GM19239 (cell line): ENCODE measurements at places on chromosomes 6 and 20.

- no peak for DNase-seq
Measured at GRCh38 chr6:76250666-76251065, 178.2 kb upstream of the IMPG1 start.

- DNase-seq: no peak
Measured at GRCh38 chr6:148855744-148856143, 108.9 kb downstream of the UST start.

GRCh38 chr20:37943501-37944455, 40.9 kb downstream of the VSTM2L start:
- no peak for DNase-seq

- DNase-seq: peak; percentile 24
Measured at GRCh38 chr6:32397252-32397920, 9.6 kb downstream of the BTNL2 start.

- no peak for DNase-seq
Measured at GRCh38 chr20:3621111-3621510, 42.1 kb downstream of the GFRA4 start.

DNA sequence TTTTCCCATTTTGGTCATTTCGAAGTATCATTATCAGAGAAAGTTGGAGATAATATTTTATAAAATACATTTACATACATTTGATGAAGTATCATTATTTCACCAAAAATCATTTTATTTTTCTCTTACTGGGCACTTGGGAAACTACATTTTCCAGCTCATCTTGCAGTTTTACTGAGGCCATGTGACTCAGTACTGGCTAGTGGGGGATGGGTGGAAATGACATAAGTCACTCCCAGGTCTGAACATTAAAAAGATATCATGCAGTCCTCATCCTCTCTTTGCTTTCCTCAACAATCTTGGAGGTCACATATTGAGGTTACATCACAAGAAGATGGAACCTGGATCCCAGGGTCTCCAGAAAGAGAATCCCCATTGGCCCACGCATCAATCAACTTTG, 84.1 kb downstream of the CD24 start:
- DNase-seq: no peak

DNA sequence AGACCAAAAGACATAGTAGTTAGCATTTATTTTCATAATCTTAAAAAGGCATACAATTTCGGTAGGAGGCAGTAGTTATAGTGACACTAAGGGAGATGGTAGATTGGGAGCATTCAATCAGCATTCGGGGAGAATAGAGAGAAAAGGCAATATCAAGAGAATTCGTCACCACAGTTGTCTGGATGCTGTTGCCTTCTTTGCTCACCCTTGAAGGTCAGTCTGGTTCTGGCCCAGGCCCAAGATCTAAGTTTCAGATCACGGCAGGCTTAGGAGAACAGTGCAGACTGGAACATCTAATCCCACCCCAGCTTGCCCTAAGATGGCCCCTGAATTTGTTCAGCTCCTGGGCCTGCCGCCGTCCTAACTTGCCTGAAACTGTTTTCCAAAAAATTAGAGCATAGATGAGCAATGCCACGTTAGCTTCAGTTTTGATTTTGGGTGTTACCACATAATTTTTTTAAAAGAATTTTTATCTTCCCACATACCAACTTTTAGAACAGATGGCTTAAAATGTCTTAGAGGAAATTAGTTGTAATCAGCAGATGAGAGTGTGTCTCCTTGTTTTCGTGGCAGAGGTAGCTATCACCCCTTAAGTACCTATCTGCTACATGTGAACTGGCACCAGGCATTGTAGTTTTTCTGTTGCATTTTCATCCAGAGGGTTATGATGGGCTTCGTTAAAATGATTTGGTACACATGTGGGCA, 8.3 kb upstream of the CEP85L start:
- DNase-seq: no peak

- DNase-seq: no peak
Measured at GRCh38 chr6:40983752-40984151, 55.3 kb downstream of the UNC5CL start.
